Activated naive CD4-positive, alpha-beta T cell (primary cell): ENCODE measurements at places on chromosomes 3 and 15.

DNA sequence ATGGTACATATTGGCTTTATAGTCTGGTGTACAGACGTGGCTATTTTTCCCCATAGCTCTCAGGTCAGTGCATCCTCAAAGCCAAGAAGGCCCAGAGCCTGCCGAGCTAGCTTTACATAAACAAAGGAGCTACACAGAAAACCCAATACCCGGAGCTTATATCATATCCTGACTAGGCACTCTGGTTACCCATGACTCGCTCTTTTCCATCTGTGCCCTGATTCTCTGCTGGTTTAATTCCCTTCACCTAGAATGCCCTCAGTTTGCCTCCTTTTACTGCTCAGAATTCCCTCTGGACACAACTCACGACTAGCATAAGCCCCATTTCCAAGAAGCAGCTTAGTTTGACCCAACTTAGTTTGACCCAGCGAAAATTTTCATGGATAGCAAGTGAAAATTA, 110.8 kb downstream of the TIGIT start:
- no peak for DNase-seq

DNA sequence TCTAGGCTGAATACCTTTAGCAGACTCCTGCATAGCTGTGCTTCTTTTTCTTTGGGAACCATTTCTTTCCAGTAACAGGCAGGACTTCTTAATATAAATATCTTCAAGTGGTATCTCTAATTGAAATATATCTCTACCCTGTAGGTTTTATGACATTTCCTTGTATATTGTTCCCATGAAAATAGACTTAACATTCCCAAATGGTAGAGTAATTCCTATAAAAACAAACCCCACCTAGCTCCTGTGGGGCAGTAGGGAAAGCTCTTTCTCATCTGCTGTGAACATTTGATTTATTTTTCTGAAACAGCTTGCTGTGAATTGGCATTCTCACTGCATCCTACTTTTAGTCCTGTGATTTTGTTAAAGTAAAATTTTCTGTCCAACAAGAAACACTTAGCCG, 20.8 kb downstream of the SELENOT start:
- DNase-seq: no peak

GRCh38 chr3:158809642-158810041, 7.8 kb downstream of the MFSD1 start:
- DNase-seq: no peak

- no peak for DNase-seq
Observed at GRCh38 chr15:77120576-77120975, 49.7 kb upstream of the TSPAN3 start.

DNA sequence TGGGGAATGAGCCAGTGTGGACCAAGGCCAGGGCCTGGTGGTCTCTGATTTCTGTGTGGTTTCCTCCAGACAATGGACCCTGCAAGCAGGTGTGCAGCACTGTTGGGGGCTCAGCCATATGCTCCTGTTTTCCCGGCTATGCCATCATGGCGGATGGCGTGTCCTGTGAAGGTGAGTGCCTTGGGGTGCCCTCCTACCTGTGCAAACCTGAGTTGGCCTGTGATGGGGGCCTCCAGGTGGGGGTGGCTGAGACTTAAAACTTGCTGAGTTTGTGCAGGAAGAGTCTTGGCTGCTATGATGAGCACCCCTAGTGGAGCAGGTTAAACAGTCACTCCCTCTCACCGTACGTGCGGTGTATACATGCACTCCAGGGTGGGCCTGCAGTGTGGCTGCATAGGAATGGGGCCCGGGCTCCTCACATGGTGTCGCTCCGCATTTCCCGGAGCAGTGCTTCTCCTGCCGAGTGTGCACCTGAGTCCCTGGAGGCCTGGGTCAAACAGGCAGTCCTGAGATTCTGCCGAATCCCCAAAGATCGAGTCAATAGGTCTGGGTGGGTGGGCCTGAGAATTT, 70.8 kb downstream of the FBLN2 start:
- no peak for DNase-seq

- no peak for DNase-seq
Observed at GRCh38 chr15:42387603-42388002, 28.3 kb downstream of the CAPN3 start.

DNA sequence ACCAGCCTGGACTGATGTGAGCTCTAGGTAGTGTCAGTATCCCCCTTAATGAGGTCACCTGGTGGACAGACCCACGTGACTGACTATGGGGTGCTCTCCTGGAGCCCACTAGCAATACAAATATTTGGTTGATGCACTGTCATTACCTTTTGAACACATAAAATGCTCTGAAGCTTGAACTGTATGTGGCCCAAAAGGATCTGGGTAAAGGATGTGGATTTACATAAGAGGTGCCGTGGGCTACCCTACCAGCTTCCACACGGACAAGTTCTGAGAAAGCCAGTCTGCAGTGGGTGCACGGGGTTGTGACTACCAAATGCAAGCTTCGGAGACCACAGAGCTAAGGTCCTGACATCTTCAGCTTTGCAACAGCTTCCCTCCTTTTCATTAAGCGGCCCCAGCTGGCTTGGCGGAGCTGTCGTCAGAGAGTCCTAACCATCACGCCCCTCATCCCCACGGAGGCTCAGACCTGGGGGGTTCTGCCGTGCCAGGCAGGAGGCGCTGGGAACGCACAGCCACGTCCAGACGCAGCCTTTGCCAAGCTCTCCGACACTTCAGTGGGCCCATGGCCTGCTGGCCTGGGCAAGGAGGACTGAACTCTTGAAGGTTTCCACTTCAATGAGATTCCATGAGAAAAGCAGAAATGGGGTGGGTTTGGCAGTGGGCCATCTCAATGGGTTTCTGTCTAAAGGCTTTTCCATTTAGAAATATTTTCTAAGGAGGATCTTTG, 228.3 kb downstream of the ADAMTS17 start:
- no peak for DNase-seq

GRCh38 chr3:15102256-15102655, 3.3 kb upstream of the RBSN start:
- DNase-seq: no peak

DNA sequence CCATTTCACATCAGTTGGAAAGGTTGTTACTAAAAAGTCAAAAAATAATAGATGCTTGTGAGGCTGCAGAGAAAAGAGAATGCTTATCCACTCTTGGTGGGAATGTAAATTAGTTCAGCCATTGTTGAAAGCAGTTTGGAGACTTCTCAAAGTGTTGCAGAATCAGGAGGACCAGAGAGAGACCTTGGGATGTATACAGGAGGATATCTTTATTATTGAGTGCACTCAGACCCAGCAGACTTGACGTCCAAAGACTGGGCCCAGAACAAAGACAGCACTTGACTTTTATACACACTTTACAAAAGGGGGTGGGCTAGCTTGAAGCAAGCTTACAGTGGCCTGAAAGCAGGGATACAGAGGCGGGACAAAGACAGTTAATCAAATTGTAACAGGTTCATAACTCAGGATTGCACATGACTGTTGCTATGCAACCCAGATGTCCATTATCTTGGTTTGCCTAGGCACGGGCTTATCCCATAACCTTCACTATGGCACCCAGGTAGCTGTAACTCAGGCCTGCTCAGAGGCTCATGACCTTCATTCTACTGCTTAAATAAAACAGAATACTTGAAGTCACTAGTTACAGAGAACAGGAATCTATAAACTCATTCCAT, 127.7 kb downstream of the SPATA16 start:
- no peak for DNase-seq

GRCh38 chr15:52689562-52689961, 10.4 kb upstream of the ATOSA start:
- DNase-seq: no peak
